ENCODE measurements at places on chromosomes 3 and 15.

DNA sequence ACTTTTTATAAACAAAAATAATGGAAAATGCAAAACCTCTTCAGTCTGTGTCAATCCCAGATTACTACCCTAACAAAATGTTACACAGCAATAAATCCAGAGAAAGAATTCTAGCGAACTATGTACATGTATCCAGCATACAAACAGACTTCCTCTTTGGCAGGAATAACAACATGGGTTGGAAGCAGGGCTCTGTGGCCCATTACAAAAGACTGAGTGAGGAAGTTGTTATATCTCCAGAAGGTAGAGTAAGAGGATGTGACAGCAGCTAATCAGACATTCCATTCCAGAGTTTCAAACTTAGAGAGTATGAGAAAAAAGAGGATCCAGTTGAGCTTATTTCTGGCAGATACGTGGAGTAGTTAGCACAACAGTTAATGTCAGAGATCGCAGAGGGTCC lies 294.0 kb upstream of the PLSCR5 start:
- DNase-seq, result no peak

DNA sequence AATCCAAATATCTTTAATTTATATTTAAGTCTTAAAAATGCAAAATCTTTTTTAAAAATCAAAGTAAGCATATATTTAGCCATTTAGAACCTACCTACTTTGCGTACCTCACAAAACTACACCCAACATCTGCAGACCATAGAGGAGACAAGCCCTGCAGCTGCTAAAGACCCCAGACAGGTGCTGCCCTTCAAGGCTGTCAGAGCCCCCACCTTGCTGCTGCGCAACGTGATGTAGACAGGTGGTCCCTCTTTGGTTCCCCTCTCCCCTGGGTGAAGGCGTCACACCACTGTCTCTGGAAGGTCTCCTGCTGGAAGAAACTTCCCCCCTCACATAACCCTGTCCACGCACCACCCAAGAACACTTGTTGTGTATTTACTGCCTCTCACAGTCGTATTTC lies 204.5 kb downstream of the ARRDC4 start:
- no peak for DNase-seq

GRCh38 chr3:3405131-3405530 lies 225.6 kb upstream of the CRBN start:
- DNase-seq, result no peak

GRCh38 chr3:13474776-13475303 lies 5.3 kb upstream of the HDAC11 start:
- no peak for DNase-seq

GRCh38 chr15:101138913-101139880 lies 112.7 kb downstream of the CHSY1 start:
- DNase-seq, result no peak

GRCh38 chr3:72818092-72818773 lies 30.0 kb downstream of the SHQ1 start:
- DNase-seq, result no peak

GRCh38 chr15:74809956-74810355 lies 2.7 kb upstream of the LMAN1L start:
- no peak for DNase-seq

- DNase-seq, result peak; percentile 55
Measured at GRCh38 chr15:93035953-93036810, 52.8 kb downstream of the RGMA start.

- DNase-seq, result no peak
Measured at GRCh38 chr3:74119221-74119620, 494.5 kb upstream of the PDZRN3 start.

GRCh38 chr3:50536471-50537180 lies 30.9 kb downstream of the C3orf18 start:
- no peak for DNase-seq

DNA sequence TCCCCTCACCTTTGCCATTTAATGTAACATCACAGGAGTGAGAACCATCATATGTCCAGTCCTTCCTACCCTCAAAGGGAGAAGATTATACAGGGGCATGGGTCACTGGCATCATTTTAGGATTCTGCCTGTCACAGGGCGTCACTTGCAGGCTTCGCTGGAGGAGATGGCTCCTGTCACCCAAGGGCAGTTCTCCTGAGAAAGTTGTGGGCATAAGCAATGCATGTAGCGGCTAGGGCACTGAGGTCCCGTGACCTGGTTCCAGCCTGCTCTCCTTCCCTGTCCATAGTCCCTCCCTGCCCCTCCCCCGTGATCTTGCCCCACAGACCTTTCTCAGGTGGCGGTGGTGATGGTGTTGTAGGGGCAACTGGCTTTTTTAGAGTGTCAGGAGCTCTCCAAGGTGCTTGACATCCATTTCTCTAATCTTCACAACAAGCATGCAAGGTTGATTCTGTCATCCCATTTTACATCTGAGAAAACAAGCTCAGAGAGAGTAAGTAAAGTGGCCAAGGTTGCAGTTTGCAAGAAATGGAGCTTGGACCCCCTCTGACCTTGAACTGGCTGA lies 241.5 kb upstream of the CTDSPL start:
- DNase-seq, result no peak

- no peak for DNase-seq
Measured at GRCh38 chr15:50234764-50235163, 30.8 kb downstream of the HDC start.

DNA sequence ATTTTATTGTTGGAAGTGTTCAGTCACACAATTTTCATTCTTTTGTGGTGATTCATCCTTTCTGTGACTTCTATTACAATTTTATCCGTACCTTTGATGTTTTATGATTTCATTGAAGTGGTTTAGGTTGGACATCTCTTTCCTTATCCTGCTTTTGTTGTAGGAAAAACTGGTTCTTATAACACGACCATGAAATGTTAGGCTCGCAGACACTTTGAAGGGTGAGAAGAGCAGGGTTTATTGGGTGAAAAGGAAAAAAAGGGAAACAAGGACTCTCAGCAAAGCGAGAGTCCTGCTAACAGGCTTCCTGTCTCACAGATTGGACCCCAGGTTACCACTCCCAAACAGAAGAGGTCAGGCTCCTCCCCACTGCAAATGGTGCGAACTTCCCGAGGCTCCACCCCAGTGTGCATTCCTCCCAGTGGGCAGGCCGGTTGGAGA lies 257.4 kb downstream of the STXBP5L start:
- no peak for DNase-seq

Measured in activated CD4-positive, alpha-beta T cell treated with anti-CD3 and anti-CD28 coated beads, Interleukin-2, Interleukin-4, amounts not matched to agents 100 ng/mL and 50 ng/mL, durations not matched to agents 16 hours and 8 hours (primary cell).